Lung microvascular endothelial cell (primary cell): ENCODE measurements at places on chromosomes 16 and 17. TPM values are rescaled to one million over a fixed set of nuclear protein-coding genes. Genes with fewer than 3 reads are reported as not detected.

SLFN12L gene
- 0.20 TPM in 1 of 2 replicates, not detected in the other for total RNA-seq

PIMREG gene
- total RNA-seq: 4.6 and 10.5 TPM in 2 replicates

- no peak for DNase-seq
Measured at GRCh38 chr16:65783709-65784474, 582.6 kb upstream of the CDH5 start.

DNA sequence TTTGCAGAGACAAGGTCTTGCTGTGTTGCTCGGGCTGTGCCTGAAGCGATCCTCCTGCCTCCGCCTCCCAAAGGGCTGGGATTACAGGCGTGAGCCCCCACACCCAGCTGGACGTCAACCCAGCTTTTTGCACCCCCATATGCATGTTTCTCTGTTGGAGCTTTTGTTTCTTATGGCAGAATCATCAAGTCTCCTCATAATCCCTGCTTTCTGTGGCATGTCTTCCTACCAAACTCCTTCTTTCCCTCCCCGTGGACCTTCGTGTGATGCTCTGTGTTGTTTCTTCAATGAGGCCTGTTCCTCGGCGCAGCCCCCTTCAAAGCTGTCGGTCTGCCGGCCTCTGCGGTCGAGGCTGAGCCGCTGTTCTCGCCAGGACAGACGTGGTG is 71.6 kb downstream of the METRNL start:
- no peak for DNase-seq

DNA sequence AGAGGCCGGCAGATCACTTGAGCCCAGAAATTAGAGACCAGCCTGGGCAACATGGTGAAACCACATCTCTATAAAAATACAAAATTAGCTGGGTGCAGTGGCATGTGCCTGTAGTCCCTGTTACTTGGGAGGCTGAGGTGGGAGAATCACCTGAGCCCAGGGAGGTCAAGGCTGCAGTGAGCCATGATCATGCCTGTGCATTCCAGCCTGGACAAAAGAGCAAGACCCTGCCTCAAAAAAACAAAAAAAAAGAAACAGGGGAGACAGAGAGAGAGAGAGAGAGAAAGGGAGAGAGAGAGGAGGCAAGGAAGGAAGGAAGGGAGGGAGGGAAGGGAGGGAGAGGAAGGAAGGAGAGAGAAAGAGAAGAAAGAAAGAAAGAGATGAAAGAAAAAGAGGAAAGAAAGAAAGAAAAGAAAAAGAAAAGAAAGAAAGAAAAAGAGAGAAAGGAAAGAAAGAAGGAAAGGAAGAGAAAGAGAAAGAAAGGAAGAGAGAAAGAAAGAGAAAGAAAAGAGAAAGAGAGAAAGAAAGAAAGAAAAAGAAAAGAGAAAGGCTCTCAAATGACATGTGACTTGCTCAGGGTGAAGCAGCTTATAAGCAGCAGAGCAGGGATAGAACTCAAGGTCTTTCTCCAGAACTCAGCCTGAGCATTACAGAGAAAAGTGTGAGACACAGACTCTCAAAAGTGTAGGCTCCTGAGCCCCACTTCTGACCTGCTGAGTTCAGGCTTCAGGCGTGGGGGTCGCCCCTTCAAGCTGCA is 15.5 kb downstream of the CX3CL1 start:
- DNase-seq: no peak

DNA sequence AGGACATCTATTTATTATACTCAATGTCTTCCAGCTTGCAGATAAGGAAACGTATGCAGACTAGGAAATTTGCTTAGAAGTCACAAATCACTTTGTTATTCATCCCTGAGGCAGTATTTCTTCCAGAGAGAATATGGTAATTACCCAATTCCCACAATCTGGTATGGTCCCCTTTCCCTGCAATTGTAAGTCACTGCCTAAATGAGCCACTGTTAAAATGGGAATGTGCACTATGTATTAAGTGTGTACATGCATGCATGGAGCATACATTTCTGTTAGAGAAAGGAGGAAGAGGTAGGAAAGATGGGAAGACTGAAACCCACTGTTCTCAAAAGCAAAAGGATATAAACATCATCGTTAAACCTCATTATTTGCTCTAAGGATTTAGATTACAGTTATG is 10.0 kb downstream of the NUFIP2 start:
- no peak for DNase-seq

DNA sequence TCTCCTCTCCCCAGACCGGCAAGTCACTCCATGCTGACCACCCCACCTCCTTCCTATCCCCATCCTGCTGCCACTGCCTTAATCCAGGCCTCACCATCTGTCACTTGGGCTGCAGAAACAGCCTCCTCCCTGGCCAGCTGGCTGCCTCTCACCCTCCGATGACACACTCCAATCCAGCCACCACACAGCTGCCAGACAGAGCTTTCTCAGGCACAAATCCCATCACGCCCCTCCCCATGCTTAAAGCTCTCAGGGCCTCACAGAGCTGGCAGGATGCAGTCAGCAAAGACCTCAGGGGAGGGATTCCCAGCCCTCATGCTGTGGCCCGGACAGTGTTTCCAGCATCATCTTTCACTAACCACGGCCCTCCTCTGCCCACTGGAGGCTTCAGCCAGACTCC is 13.7 kb downstream of the CAMKK1 start:
- DNase-seq: no peak

- DNase-seq: peak; percentile 31
Measured at GRCh38 chr17:50785946-50786570, 18.7 kb upstream of the ANKRD40CL start.

GRCh38 chr17:72861811-72862210 is 230.7 kb downstream of the SLC39A11 start:
- DNase-seq: no peak
